Jurkat, Clone E6-1 (cell line): ENCODE measurements at places on chromosomes 6 and 20.

DNA sequence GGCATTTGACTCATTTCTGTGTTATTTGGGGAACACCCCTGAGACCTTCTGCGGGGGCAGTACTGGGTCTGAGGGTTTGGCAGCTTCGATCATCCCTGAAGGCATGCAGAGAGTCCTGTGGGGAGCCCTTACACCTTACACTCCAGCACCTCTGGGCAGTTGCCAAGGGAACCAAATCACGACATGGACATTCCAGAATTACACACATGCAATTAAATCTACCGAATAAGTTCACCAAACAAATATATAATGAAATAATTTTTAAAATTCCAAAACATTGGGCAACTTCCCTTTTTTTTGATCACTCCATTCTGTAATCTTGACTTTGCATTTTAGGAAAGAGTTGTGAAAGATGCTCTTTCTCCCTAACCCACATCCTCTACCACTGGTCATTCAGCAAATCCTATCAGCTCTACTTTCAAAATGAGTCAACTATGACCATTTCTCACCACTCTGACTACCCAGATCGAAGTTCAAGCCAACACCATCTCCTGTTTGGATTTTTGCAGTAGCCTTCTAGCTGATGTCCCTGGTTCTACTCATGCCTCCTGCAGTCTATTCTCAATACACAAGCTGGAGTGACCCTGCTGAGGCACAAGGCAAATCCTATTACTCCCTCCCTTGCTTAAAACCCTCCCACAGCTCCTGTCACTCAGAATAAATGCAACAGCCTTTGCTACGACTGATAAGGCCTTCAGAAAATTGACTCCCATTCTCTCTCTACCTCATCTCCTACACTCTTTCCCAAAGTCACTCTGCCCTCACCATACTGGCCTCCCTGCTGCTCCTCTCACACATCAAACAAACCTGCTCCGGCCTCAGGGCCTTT, 533.3 kb downstream of the HACE1 start:
- DNase-seq = no peak

DNA sequence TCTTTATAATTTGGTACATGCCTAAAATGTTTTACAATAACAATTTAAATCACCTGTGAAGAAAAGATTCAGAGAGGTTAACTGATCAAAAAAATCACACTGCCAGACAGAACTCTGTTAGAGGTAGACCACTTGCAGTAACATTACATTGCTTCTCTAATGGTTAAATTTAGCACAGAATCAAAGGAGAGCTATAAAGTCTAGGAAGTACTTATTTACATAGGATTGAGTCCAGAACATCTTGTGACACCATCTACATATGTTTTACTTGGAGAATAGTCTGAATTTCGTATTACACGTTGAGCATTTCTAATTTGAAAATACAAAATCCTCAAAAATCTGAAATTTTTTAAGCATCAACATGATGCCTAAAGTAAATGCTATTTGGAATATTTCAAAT, 17.2 kb upstream of the TBC1D20 start:
- no peak for DNase-seq

- DNase-seq = no peak
Observed at GRCh38 chr20:7214081-7214740, 446.7 kb downstream of the BMP2 start.

DNA sequence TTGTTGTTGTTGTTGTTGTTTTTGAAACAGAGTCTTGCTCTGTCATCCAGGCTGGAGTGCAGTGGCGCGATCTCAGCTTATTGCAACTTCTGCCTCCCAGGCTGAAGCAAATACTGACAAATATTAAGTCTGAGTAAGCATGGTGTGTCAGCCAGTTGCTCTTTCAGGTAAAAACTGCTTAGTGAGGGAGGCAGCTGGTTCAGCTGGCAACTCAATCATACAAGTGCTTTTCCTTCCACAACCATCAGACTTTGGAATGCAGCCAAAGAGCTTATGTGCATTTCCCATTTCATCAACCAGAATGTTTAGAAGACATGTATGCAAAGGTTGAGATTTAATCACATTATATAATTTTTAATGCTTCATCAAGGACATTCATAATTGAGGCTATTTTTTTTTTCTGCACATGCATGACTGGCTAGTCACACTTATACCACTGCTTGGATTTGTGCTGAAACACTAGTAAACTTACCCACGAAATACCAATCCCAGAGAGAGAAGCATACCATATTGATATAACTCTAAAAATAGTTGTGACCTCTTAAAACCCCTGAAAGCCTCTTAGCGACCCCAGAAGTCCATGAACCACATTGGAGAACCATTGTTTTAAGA, 56.0 kb downstream of the CLIC5 start:
- DNase-seq = no peak

DNA sequence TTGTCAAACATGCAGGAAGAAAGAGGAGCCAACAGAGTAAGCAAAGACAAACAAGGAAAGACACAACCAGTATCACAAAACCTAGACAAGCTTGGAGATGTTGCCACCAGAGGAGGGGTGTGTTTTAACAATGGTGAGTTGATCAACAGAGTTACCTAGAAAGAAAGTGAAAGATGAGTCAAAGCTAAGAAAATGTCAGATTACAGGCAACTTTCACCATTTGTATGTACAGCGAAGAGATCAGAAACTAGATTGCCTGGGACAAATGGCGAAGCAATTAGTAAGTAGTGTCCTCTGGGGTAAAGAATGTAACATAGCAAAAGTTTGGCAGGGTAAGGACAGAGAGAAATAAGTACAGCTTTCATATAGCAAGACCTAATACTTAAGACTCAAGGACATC, 51.6 kb upstream of the POU3F2 start:
- DNase-seq = no peak

GRCh38 chr6:10526156-10526555, 5.0 kb downstream of the GCNT2 start:
- DNase-seq = no peak

DNA sequence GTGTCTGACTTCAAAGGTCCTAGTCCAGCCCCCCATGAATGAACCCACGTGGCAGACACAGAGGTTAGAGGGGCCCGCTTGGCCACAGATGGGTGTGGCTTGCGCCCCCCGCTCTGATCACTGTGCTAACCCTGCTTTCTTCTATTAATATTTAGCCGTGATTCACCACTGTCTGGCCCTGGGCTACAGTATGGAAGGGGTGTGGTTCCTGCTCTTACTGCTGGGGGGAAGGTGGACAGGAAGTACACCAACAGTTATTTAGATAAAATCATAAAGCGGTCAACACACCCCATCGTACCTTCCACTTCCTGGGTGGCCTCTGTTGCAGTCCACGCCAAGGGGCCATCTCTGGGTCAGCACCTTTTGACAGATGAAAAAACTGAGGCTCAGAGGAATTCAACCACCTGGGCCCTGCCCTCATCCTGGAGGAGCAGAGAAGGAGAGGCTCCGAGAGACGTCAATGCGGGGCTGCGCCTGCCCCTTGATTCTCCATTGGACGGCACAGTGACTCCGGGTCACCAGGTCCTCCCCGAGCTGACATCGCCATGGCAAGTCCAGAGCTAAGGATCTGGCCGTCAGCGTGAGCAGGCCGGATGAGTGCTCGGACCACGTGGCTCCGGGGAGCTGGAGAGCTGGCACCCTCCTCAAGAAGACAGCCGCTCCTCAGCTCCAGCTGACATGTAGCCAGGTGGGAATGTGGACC, 206.3 kb downstream of the PREX1 start:
- no peak for DNase-seq

DNA sequence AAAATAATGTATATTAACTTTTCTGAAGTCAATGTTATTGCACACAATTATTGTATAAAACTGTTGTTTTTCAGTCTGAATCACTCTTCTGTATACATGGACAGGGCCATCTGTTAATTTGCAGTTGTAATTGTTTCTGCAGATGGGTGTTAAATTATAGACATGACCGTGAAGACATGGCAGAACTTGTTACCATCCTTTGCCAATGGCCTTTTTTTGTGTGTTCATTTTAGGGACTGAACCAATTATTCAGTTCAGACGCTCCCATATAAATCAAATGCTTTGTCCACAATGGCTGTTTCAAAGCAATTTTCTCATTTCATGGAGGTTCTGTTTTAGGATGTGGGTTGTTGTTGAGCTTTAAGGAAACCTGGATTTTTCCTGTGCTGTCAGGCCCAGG, 533.7 kb downstream of the DOK5 start:
- DNase-seq = no peak

- DNase-seq = no peak
Observed at GRCh38 chr6:111894272-111894671, 21.0 kb upstream of the FYN start.
